ENCODE measurements at places on chromosomes 1 and 21.
A peak's percentile ranks its signal among the peaks of the same experiment; 100 is the strongest.

DNA sequence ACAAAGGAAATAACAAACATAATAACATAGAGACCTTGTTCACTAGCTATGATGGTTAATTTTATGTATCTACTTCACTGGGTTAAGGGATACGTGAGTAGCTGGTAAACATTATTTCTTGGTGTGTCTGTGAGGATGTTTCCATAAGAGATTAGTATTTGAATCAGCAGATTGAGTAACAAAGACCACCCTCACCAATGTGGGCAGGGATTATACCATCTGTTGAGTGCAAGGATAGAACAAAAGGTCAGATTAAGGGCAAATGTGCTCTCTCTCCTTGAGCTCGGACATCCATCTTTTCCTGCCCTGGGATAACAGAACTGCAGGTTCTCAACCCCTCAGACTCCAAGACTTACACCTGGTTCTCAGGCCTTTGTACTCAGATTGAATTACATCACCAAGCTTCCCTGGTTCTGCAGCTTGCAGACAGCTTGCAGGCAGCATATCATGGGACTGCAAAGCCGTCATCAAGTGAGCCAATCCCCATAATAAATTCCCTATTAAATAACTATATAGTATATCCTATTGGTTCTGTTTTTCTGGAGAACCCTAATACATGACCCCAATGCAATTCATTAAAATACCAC is 9.2 kb downstream of the SPATA6 start:
- DNase-seq = peak; percentile 43

GRCh38 chr1:28815533-28816185 is 3.7 kb downstream of the OPRD1 start:
- no peak for DNase-seq

DNA sequence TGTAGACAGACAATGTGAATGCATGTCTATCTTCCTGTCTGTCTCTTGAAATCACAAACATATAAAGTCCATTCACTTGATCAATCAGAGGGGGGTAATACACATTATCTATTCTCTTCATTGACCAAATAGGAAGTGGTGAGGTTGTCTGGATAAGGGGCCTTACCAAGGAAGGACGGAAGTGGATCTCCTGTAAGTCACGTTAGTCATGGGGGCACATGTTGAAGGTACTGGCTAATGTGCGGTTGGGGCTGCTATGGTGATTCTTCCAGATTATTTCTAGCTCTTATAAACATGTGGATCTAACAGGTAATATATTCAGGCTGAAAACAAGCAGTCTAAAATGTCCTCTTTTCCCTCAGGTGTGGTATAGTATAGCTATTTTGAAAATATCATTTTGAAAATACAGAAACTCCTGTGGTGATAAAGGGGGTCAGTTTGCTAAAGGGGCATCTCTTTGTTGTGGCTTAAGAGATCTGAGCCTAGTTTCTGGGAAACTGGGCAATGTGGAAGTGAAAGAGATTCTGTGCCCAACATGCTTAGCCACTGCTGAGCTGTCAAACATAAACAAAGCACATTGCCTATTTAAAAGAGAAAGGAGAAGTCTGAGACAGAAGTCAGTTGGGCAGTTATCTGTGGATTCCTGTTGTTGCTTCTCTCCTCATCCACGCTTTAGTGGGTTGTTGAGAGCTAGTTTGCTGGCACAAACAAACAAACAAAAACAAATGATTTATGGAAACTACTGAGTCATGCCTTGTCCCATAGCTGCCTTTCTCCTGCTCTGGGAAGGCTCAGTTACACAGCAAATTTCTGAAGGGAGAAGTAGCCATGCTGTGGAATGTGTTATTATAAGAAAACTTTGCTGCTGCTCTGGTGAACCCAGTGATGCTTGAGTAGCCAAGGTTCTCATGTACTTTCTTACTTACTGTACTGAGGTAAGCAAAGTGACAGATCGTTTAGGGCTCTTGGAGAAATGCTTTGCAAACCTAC is 166.9 kb downstream of the HLX start:
- DNase-seq = no peak

DNA sequence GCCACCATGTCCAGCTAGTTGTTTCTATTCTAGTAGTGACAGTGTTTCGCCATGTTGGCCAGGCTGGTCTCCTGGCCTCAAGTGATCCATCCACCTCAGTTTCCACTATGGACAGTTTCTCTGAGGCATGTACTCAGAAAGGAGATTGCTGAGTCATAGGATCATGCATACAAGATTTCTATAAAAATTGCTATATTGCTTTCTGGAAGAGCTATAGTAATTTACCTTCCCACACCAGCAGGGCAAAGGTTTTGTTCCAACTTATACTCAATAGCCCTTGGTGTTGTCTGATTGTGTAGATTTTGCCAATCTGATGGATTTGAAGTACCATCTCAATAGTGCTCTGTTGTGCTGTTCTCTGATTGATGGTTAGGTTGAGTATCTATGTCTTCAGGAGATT is 15.6 kb upstream of the ATP1A1 start:
- no peak for DNase-seq

DNA sequence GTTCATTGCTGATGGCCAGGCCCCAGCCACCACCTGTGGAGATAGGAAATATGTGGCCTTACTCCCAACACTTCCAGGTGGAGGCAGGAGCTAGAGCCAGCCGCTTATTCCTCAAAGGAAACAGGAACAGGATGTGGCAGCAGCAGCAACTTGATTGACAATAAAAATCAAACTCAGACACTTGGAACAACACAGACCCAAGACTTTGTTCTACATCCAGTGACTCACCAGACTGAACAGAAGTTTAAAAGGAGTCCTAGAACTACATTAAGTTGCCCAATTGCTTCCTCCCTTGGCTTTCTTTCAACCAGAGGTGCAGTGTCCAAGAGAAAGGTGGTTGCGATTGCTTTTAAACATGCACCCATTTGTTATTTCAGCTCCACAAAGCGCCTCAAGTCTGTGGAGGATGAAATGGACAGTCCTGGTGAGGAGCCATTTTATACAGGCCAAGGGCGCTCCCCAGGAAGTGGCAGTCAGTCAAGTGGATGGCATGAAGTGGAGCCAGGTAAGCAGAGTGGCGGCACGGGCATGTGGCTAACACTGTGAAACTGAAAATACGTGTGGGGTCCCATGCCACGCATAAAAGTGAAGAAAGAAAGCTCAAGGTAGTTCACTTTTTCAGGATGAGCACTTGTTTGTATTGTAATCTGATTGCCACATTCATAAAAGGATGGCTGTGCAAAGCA is 276.6 kb downstream of the NFIA start:
- no peak for DNase-seq

DNA sequence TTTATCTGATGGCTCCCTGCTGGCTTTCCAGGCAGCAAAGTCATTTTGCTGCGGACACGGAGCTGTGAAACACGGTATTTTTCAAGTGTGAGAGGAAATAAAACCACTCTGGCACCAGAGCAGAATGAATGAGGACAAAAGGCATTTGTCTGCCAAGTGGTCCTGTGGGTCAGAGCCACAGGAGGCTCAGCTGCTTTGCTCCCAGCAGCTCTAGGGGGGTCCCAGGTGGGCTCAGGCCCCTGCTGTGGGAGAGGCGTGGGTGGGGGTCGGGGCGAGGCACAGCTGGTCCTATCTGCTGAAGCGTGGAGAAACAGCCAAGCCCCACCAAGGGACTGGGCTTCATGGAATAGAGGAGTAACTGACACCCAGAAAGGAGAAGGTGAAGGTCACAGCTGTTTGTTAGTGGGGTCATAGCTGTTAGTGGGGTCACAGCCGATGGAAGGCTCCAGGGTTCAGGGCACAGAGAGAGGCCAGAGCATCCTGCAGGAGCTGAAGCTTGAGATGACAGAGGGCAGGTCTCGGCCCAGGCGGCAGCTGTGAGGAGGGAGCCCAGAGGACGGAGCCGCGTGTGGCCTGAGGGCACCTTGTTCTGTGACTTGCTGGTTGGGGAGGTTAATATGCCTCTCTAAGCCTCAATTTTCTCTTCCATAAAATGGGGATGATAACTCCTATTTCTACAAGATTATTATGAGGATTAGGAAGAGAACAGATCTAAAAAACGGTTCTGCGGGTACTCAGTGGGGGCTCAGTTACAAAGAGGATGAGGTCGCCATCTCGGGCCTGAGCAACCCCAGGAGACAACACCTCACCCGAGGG is 7.1 kb downstream of the KIF17 start:
- DNase-seq = no peak

- no peak for DNase-seq
Measured at GRCh38 chr1:208030288-208031091, 119.6 kb upstream of the CD34 start.

- DNase-seq = peak; percentile 91
Measured at GRCh38 chr1:235199441-235199840, 38.4 kb upstream of the RBM34 start.

- DNase-seq = no peak
Measured at GRCh38 chr1:114231301-114231700, 77.6 kb upstream of the SYT6 start.
